ENCODE measurements at places on chromosomes 5 and 9.

DNA sequence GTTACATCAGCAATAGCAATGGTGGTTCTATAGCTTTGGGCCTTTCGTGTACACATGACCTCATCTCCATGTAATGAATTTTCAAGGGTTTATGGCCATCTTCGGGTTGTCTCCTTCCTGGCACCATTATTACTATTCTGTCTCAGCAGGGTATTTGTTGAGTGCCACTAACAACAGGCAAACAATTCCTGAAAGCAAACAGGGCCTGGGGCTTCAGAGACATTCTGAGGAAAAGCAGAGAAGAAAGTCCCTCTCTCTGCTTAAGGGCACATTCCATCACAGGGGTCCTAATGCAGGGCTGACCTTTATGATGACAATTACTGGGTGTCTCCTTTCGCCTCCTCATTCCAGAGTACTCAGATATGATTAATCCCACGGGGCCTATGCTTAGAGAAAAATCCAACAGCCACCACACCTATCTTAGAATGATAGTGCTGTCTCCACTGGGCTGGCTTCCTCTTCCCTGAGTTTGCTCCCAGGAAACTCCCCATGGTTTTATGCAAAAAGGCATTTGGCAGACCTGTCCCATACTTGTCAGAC lies 540.2 kb upstream of the ZNF462 start:
- DNase-seq: no peak

DNA sequence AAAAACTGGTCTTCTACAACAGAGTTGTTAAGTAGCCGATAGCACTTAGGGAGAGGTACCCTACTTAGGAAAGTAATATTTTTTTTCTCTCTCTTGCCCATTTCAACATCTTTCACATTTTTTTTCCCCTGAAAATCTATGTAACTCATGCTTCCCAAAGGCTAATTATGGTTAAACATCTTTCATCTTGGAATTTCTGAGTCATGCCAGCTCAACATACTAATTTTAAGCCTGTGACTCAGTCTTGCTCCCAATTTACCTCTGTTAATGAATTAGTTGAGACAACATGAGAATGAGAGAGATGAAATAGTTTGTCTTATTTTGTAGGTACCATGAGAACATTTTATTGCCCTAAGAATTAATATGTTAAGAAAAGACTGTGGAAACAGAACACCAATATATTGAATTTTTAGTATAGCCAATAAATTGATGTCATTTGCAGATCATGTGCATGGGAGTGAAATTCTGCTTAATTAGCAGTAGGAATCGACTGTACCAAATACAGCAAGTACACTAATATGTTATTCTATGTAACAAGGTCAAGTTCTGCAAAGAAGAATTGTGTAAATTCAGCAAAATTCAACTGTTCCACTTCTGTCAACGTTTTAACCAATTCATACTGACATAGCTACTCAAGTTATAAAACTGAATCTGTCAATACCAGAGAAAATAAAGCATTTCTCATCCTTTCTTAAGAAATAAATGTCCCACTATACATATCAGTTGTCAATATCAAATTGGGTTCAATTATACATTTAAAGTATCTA lies 550.0 kb downstream of the PTPRD start:
- no peak for DNase-seq

DNA sequence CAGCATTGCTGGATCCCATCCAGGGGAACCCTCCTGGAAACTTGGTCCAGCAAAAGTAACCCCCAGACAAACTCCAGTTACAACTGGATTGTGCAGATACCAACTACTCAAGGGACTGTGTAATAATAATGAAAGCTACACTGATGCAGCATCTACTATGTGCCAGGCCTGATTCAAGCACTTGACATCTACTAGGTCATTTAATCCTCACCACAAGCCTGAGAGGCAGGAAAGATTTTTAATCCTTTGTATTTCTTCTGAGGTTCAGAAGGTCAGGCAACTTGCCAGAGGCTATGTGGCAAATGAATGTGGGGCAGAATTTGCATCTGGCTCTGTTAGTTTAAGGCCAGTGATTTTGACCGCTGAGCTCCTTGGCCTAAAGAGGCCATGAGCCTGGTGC lies 29.5 kb upstream of the FOXI1 start:
- DNase-seq: no peak

GRCh38 chr9:108197008-108197365 lies 658.8 kb downstream of the ACTL7B start:
- no peak for DNase-seq

GRCh38 chr5:135249658-135250057 lies 149.4 kb downstream of the MACROH2A1 start:
- peak; percentile 60 for DNase-seq

- DNase-seq: peak; percentile 53
These were observed 42.8 kb downstream of the ACO1 start for GRCh38 chr9:32427111-32427873.

DNA sequence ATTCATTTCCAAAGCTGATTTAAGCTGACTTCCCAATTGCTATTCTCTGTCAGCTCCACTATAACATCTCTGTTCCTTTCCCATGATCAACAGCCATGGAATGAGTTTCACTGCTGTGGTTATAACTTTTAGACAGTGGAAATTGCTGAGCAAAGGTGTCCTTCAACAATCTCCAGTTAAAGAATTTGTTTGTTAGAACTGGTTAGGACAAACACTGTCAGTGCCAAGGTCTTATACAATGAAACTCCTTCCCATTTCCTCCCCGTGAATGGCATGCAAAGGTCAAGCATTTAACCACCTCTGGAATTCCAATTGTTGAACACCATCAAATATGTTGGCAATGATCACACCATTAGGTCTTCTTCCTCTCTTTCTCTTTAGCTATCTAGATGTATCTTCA lies 45.7 kb upstream of the GHR start:
- no peak for DNase-seq

DNA sequence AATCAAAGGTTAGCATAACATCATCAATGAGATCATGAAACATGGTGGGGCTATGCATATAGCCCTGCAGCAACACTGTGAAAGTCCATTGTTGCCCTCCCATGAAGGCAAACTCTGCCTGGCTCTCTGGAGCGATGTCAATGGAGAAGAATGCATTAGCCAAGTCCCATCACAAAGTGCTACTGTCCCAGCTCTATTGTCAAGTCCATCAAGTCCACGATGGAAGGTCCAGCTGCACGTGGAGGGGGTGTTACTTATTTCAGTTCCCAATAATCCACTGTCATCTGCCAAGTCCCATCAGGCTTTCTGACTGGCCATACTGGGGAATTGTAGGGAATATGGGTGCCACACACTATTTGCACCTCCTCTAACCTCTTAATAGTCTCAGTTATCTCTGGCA lies 10.8 kb downstream of the DMAC1 start:
- DNase-seq: no peak

DNA sequence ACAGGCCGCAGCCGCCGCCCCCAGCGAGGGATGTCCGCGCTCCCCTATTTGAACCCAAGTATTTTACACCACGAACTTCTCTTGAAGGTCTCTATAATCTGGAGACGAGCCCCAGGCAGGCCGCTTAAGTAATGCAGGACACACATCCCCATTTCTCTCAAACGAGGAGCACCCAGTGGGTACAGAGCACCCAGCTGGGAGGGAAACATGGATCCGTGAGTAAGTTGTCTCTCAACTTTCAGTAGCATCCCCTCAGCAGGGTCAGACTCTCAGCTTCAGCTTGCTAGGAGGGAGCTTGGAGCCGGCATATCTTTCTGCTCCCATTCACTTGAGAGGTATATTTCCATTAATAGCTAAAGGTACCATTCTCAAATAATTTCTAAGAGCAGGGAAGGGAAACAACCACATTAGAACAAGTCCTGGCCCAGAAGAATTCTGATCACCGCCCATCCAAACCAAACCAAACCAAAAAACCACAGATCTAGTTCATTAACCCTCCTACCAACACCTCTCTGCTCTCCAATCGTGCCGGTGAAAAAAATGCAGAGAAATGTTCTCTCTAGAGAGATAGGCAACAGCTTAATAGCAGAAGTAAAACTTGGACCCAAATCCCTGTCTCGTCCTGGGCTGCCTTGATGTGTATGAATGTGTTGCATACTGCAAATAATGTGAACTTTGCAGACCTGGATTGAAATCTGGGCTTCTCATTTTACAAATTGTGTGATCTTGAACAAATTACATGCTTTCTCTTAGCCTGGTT lies 910 bp downstream of the TDRD7 start:
- DNase-seq: peak; percentile 18

GRCh38 chr9:34086864-34087263 lies 38.2 kb upstream of the UBAP2 start:
- no peak for DNase-seq

DNA sequence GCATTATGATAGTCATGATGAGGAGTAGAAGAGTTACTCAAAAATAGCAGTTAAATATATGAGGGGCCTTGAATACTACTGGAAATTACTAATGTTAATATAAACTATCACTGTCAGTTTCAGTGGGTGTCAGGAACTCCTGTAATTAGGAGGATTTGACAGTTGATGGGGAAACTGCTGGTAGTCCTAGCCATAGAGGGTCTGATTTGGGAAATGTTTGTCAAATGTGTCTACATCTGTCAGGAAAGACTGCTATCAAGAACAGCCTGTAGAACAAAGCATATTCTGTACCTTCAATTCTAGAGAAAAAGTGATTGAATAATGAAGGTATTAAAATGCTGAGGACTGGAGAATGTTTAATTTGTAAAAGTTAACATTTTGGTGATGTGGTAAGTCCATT lies 567.9 kb downstream of the CDH9 start:
- no peak for DNase-seq

DNA sequence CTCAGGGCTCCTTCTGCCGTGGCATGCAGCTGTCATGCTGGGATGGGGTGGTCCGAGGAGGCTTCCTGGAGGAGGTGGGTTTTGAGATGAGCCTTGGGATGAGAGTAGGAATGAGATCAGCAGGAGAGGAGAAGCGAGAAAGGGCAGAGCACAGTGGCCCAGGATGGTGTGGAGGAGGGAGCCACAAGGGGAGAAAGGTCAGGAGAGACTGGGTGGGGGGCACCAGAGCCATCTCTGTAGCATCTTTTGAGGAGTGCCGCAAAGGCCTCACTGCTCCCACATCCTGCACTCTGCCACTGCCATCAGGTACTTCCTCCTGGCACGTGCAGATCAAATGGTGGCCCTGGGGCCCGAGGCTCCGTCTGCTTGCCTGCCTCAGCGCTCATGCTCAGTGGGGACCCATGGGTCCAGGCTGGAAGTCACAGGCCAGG lies 150.2 kb downstream of the MACROH2A1 start:
- DNase-seq: no peak

DNA sequence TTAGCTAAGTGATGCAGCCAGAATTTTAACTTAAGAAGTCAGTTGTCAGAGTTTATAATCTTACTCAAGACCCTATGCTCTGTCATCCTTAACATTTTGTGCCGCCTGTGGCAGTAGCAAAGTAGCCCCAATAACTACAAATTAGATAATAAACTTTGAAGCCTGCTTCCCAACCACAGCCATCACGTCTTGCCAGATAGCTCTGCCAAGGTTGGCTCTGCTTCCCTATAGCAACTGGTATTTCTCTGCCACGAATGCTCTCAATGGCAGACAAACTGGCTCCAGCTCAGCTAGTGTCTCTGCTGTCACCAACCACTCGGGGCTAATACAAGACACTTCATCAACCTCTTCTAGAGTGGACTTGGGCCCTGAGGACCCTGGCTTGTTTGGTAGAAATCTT lies 576.1 kb downstream of the CDH12 start:
- DNase-seq: no peak

DNA sequence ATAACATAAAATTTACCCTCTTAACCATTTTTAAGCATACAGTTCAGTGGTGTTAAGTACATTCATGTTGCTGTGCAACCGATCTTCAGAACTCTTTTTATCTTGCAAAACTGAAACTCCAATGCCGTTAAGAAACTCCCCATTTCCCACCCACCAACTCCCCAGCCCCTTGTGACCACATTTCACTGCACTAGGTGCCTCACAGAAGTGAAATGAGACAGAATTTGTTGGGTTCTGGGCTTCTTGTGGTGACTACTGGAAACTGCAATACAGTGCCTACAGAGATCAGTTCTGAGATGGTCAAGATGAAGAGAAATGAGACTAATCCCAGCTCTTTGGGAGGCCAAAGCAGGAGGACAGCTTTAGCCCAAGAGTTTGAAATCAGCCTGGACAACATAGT lies 202.1 kb upstream of the SLC30A5 start:
- no peak for DNase-seq

GRCh38 chr5:168747987-168748777 lies 169.0 kb upstream of the PANK3 start:
- peak; percentile 82 for DNase-seq

DNA sequence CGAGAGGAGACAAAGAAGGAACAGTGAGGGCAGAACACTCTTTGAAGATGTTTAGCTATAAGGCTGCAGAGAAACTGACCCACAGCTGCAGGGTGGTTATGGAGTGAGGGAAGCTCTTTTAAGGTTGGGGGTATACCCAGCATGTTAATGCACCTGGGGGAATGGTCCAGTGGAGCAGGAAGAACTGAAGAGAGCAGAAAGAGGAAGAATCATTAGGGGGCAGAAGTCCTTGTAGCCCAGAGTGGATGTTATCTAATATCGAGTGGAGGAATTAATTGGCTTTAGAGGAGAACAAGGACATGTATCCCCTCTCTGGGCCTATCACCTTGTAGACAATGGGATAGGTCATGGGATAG lies 7.7 kb downstream of the IL4 start:
- no peak for DNase-seq

- DNase-seq: no peak
These were observed 32.3 kb downstream of the SERINC5 start for GRCh38 chr5:80223561-80223960.

DNA sequence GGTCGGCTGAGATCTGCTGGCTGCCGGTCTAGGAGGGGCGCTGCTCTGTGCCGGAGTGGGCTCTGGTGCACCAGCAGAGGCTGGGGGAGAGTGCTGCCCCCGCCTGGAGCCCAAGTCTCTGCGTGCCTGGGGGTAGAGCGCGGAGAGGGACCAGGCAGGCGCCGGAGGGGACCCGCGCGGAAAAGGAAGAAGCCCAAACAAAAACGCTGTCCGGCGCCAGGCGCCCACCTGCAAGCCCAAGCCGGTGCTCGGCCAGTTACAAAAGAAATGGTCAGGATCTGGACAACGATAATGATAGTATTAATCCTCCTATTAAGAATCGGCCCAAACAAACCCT lies 571 bp upstream of the S1PR3 start:
- DNase-seq: no peak

GRCh38 chr9:134779640-134780039 lies 101.0 kb upstream of the FCN2 start:
- no peak for DNase-seq

GRCh38 chr5:113320273-113320780 lies 114.5 kb downstream of the TSSK1B start:
- no peak for DNase-seq

- no peak for DNase-seq
These were observed 274.8 kb upstream of the CCNG1 start for GRCh38 chr5:163162645-163163044.
